HS-27A (cell line): ENCODE measurements at places on chromosomes 1 and 21.

GRCh38 chr1:75449998-75450397 is 160.9 kb downstream of the SLC44A5 start:
- DNase-seq = no peak

DNA sequence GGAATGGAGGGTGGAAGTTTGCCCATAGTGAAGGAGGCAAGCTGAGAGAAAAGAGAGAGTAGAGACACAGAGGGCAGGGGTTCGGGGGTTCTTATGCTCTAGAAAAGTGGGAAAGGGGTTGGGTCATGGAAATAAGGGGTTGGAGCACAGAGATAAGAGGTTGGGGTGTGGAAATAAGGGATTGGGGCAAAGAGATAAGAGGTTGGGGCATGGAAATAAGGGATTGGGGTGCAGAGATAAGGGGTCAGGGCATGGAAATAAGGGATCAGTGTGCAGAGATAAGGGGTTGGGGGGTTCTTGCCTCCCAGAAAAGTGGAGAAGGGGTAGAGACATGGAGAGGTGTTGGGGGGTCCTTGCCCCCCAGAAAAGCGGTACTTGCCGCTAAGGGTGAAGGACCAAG is 56.2 kb downstream of the SFPQ start:
- DNase-seq = no peak

DNA sequence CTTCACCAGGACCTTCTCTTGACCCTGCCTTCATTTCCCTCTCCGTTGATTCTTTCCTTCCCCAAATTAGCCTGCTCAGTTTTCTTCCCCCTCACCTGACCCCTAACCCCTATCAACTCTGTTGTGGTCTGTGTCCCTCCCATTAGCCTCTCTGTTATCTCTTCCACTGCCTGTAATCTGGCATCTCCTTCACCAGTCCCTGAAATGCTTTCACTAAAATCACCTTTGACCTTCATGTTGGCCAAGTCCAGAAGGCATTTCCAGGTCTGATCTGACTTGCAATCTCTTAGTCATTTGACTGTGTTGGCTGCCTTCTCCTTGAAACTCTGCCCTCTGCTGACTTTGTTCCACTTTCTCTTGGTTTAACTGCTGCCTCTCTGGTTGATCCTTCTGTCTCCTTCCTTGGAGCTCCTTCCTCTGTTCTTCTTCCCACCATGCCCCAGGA is 28.2 kb downstream of the ATP8B2 start:
- no peak for DNase-seq

DNA sequence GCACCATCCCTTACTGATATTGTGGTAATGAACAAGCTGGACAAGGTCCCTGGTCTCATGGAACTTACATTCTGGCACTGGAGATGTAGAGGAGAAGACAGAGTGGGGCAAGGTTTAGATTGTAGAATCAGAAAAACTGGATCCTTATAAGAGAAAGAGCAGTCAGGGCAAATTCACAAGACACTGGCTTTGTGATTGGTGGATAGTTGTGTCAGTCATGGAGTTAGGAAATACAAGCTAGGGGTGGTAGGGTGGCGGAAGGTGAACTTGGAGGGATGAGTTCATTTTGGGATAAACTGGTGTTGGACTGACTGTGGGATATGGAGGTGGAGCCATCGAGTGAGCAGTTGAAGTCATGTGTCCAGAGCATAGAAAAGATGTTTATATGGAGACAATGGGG is 3.7 kb upstream of the TLR5 start:
- no peak for DNase-seq

DNA sequence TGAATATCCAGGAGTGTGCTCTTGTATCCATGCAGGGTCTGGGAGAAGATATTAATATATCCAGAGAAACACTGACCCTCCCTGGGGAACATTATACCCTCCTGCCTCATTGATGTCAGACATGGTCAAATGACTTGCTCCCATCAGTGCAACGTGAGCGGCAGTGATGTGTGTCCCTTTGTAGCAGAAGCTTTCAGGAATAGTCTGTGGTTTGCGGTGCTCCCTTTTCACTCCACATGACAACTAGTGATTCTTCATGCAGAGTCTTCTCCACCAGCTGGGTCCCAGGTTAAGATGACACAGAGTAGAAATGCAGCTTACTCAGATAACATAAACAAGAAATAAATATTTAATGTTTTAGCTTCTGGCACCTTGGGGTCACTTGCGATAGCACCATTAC is 31.9 kb upstream of the LYPD8 start:
- DNase-seq = no peak

GRCh38 chr1:191049781-191050180 is 572.1 kb upstream of the BRINP3 start:
- DNase-seq = no peak

DNA sequence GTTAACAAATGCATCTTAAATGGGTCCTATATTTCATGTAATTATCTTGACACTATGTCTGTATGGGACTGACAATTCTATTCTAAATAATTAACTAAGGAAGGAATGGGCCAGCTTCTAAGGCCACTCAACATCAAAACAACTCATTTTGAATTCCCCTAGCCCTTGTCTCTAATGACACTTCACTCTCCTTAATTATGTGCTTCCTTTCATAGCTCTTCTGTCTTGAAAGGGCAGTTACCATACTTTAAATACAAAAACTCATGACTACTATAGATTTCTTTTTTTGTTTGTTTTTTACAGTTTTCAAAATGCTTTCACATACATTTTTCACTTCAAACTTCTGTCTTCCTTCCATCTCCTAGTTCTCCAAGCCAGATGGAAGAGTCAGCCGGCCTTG is 126.1 kb upstream of the CHODL start:
- DNase-seq = no peak
